ENCODE measurements at places on chromosomes 11 and 22.

GRCh38 chr11:1053121-1053901, 16.8 kb upstream of the MUC6 start:
- ATAC-seq, result no peak

- ATAC-seq, result no peak
These were observed 36.6 kb downstream of the GAS2 start for GRCh38 chr11:22703040-22703439.

GRCh38 chr11:84608837-84609196, 1018.3 kb downstream of the DLG2 start:
- no peak for ATAC-seq

- no peak for ATAC-seq
These were observed 39.2 kb upstream of the APOA1 start for GRCh38 chr11:116876656-116877055.

GRCh38 chr11:117835576-117835975, 11.0 kb upstream of the FXYD2 start:
- no peak for ATAC-seq

GRCh38 chr22:45072322-45072903, 62.6 kb upstream of the PHF21B start:
- no peak for ATAC-seq

DNA sequence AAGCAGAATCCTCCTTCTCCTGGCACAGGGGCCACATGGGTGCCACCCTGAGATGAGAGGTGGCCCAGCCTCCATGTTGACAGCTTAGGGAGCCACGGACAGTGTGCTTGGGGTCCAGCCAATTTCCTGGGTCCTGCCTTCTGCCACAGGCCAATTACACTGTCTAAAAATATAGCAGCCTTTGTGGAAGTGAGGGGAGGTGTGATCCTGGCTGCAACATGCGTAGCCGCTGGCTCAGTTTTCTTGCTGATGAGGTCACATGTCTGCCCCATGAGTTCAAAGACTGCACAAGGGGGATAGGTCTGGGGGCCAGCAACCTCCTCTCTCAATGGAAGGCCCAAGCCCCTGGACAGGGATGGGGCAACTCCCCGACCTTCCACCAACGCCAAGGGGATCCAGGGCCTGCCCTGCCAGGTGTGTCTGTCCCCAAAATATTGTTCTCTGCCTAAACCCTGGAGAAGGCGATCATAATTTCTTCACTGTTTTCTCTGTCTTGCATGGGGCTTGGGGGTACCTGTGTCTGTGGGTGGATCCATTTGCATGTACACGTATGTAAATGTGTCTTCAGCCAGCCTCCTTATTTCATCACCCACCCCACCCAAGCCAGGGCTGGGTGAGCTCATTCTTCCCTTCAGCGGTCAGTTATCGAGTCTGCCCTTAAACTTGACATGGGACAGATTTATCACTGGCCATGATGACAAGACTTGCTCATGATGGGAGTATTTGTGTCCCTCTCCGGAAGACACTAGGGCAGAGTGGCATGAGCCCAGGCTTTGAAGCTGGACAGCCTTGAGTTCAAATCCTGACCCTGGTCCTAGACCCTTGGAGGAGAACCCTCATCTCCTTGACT, 59.4 kb downstream of the OTOG start:
- ATAC-seq, result no peak

- no peak for ATAC-seq
These were observed 988 bp downstream of the TNRC6B start for GRCh38 chr22:40178417-40179409.

GRCh38 chr11:73921180-73921579, 29.6 kb upstream of the DNAJB13 start:
- ATAC-seq, result no peak

DNA sequence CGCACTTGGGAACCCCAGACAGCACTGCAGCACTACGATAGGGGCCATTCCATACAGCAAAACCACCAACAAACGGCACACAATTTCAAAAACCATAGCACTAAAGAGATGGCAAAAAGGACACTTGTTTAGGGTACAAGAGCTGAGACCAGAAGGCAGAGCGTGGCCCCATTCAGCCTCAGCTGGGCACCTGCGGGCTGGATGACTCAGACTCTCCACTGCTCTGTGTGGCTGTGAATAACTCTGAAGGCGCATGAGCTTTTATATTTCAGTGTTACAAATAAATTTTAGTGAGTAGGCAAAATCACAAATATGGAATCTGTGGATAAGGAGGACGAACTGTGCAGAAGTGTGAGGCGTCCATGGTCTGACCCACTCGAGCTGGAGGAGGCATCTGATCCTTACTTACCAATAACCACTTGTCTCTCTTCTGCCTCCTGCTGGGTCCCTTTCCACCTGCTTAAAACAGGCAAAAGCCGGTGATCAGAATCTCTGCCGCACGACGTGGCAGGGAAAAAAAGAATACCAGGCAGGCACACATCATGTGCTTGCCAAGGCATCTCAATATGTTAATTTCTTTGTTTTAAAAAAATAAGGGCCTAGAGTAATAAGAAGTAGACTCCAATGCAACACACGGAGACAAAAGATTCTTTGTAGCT, 325.7 kb downstream of the SHANK2 start:
- ATAC-seq, result no peak

- no peak for ATAC-seq
These were observed 177.1 kb upstream of the RAG2 start for GRCh38 chr11:36775130-36775529.

DNA sequence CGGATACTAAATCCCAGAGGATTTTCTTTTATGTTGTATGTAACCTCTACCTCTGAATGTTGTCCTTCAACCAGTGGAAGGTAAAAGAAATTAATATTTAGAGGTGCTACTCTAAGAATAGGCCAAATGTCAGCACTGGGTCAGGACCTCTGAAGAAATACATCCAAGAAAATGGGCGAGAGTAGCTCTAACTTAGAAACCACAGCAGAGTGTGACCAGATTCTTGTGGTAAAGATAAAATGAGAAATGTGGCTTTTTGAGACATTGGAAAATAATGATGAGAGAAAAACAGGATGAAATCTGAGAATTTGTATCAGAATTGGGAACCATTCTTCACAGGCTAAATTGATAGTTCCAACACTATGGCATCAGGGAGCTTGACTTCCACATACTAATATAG, 63.5 kb downstream of the CSTPP1 start:
- ATAC-seq, result no peak

- no peak for ATAC-seq
These were observed 2.1 kb upstream of the HBG1 start for GRCh38 chr11:5251746-5252145.

GRCh38 chr11:70696076-70696475, 297.7 kb downstream of the CTTN start:
- no peak for ATAC-seq

DNA sequence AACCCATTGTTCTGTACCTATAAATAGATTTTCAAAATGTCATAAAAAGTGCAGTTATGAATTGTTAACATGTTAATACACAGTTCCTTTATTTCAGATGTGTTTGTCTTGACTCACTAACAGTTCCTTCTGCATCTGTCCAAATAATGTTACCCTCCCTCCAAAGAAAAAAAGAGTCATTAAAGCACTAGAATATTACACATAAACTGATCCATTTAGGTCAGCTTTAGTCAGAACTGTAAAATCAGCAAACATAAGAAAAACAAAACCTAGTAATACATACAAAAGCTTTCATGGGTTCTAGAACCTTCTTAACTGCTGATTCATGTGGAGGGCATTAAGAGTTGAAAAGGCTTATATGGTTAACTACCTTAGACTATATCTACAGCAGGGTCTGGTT, 65.4 kb downstream of the SESN3 start:
- ATAC-seq, result no peak

DNA sequence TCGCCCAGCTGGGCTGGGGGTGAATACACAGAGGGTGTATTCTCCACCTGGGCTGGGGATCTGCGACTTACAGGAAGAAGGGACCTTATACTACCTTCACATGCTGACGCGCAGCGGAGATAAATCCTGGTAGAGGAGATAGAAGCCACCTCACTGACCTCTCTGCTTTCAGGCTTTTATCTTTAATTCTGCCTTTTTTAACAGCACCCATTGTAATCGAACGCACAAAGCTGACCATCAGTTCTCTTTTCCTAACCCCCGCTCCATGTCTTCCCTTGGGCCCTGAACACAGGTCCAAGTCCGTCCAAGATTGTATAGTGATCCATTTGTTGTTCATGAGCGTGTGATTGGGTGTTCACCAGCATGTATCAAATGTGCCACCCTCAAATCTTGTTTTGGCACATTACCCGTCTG, 664 bp upstream of the LAMTOR1 start:
- no peak for ATAC-seq

DNA sequence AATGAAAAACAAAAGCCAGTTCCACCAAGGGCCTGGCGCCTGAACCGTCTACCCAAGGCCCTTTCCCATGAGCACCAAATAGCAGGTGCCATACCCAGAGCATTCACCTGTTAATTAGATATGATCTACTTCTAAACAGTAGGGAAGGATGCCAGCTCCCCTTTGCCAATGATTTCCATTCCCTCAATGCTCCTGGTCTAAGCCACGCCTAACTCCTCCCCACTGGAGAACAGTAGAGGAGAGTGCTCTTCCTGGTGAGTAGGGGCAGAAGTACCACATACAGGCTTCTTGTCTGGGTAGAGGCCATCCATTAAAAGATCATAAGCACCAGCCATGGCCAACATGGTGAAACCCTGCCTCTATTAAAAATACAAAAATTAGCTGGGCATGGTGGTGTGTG, 40.7 kb downstream of the PACSIN2 start:
- ATAC-seq, result no peak

- ATAC-seq, result no peak
These were observed 16.6 kb downstream of the ASRGL1 start for GRCh38 chr11:62353841-62354240.

DNA sequence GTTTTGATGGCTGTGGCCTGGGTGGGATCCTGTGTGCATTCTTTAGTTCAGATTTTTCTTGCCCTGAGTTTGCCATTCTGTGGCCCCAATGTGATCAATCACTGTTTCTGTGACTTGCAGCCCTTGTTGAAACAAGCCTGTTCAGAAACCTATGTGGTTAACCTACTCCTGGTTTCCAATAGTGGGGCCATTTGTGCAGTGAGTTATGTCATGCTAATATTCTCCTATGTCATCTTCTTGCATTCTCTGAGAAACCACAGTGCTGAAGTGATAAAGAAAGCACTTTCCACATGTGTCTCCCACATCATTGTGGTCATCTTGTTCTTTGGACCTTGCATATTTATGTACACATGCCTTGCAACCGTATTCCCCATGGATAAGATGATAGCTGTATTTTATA, 620 bp downstream of the OR4C16 start:
- no peak for ATAC-seq

DNA sequence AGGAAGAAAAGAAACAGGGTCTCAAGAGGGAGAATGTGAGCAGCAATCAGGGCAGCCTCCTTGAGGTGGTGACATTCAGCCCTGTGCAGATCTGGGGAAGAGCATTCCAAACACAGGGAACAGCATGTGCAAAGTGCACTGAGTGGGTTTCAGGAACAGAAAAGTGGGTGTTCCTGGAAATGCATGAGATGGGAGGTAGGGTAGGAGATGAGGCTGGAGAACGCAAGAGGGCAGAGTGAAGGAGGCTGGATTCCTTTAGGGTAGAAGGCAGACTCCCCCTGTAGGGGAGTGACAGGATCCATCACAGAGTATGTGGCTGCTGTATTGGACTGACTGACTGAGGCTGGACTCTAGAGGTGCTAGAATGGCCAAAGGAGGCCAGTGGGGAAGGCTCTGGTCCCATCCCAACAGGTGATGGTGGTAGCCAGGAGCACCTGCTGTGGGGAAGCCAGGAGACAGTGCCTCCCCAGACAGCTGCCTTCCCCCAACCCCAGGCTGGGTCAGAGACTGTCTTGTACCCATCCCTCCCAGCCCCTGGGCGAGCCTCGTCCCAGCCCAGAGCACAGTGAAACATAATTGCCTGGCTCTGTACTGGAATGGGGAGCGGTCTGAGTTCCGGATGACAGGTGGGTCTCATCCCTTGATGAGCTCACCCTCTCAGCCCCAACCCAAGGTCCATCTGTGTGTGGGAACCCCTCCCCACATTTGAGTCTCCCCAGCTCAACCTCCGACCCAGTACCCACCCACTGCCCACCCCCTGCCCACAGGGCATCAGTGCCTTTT, 419.4 kb downstream of the MN1 start:
- ATAC-seq, result no peak

- no peak for ATAC-seq
These were observed 157.4 kb downstream of the NAV2 start for GRCh38 chr11:19869946-19870589.

DNA sequence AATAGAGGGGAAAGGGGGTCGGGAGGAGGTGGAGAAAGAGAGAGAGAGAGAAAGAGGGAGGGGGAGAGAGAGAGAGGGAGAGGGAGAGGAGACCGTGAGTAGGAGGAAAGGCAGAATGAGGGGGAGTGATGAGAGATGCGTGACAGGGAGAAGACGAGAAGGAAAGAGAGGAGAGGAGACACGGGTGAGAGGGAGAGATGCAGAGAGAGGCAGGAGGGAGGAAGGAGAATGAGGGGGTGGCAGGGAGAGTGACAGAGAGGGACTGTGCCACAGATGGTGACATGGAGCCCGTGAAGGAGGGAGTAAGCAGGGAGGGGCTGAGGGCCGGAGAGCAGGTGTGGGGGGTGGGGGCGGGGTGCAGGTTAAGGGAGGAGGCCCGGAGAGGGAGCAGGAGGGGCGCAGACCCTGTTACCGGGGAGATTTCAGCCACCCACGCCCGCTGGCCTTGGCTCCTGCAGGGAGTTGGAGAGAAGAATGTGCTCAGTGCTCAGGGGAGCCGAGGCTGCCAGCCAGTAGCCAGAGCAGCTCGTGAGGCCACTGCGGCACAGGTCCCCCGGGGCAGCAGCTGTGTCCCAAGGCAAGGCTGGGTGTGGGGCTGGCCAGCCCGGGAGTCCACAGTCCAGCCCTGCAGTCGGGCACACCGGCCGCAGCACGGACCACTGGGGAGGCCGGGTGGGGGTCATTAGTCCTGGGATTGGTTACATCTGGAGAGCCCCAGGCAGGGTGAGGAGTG, at the start of gene SSTR3:
Gene SSTR3 (minus strand): TSS at position 304 of the 733 bp plus-strand sequence. CDS start 4,674 bp downstream, outside the sequence.
- no peak for ATAC-seq

- peak; percentile 86 for ATAC-seq
These were observed at the start of gene PLAAT3 for GRCh38 chr11:63614136-63614671. TSS of gene PLAAT3 (minus strand) at chr11:63614433. CDS start at chr11:63614014, 419 bp downstream.

DNA sequence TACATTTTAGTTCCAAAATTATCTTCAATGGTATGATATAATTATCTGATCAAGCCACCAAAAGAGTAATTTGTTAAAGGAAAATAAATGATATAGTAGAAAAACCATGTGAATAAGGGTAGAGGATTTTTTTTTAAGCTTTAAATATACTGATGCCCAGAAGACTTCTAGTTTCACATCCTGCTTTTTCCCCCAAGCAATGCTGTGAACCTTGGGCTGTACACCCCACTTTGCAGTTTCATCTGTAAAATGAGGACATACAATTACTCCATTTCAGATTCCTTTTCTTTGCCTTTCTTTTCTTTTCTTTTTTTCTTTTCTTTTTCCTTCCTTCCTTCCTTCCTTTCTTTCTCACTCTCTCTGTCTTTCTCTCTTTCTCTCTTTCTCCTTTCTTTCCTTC, 1125.4 kb downstream of the DLG2 start:
- peak; percentile 59 for ATAC-seq

GRCh38 chr22:35727436-35727835, 9.8 kb downstream of the APOL5 start:
- ATAC-seq, result no peak

All from stimulated activated memory B cell treated with anti-CD40 and anti-IgM and Interleukin-4, amounts not matched to agents 10 μg/mL and 1 μg/mL and 100 μg/mL, for 72 hours (primary cell).